Right lung (tissue), 10 donors: ENCODE measurements at places on chromosomes 3 and 15.
A peak's percentile ranks its signal among the peaks of the same experiment; 100 is the strongest.

GRCh38 chr3:67642734-67643133, 11.7 kb downstream of the SUCLG2 start:
- DNase-seq: no peak

- DNase-seq: no peak
Observed at GRCh38 chr15:87123676-87124382, 1044.2 kb downstream of the AGBL1 start.

DNA sequence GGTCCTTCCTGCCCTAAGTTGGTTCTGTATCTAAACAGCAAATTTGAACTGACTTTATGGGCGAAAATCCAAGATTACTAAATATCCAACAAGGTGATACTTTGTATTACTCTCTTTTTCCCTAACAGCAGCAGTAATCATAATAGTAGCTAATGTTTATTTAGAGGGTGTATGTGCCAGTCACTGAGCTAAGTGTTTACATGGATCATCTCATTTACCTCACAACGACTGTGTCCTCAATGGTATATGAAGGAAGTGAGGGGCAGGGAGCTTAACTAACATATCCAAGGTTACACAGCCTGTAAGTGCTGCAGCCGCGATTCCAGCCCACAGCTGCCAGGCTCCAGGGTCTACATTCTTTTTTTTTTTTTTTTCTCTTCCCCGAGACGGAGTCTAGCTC, 10.3 kb upstream of the LRRC34 start:
- DNase-seq: no peak

- no peak for DNase-seq
Observed at GRCh38 chr3:8650583-8651416, 6.2 kb upstream of the SSUH2 start.

DNA sequence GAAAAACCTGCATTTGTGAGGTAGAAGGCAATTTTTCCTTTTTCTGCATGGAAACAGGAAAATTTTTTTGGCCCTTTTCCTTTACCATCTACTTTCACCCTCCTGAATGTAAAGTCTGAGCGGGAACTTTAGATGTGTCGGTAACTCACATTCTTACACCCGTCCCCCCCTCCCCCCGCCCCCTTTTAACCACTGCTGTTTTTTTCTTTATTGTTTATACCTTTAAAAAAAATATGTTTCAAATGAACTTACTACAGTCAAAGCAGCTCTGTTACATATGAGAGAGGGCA, 487 bp upstream of the HES1 start:
- DNase-seq: no peak

GRCh38 chr15:81955382-81956062, 90.3 kb downstream of the MEX3B start:
- no peak for DNase-seq

DNA sequence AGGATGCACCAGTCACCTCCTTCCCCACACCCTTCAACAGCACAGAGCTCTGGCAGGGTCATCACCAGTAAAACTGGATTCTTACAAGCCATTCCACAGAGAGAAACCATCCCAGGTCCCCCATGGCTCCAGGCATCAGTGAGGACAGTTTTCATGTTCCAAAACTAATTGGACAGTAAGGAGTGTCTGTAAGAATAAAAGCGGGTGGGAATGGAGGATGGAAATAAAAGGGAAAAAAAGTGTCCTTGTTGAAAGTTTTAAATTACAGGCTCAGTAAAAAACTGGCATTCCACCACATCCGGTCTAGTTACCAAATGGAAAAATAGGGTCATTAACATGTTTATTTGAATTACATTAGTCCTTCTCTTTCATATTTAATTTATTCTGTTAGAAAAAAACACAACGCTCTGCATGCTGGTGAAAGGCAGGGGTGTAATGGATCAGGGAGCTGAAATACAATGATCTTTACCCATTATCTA, 117.4 kb downstream of the TIGIT start:
- DNase-seq: peak; percentile 42

- no peak for DNase-seq
Observed at GRCh38 chr15:98528046-98528725, 120.2 kb upstream of the IGF1R start.

- DNase-seq: no peak
Observed at GRCh38 chr3:89179355-89180001, 72.1 kb downstream of the EPHA3 start.

GRCh38 chr3:4828279-4829030, 150.8 kb upstream of the BHLHE40 start:
- DNase-seq: no peak

DNA sequence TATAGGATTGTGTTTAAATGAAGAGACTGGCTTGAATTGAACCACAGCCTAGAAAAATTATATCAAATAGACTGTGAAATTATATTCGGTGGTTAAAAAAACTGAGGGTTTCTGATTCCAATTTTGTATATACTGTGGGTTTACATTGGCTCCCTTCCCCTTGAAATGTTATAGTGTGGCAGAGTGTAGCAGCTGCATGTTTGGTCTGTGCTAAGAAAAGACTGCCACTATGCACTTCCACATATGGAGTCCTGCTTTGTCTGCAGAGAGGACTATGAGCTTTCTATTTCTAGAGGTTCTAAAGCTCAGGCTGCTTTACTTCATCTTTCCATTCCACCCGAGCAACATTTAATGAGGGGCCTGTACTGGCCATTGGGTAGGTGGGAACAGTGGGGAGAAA, 112.3 kb downstream of the P3H2 start:
- DNase-seq: no peak

DNA sequence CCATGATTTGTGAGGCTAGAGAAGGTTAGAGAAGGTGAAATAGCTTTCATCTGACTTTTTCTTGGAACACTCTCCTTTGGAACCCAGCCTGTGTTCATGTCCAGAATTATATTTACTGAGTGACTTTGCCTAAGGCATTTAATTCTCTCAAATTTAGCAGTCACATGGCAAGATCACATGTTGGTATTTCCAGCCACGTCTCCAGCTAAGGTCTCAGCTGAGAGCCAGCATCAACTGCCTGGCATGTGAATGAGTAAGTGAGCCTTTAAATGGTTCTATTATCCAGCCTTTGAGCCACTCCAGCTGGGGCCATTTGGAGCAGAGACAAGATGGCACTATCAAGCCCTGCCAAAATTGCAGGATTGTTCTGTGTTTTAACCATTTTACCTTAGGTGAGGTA, 130.2 kb upstream of the SGO1 start:
- no peak for DNase-seq
